ENCODE measurements at places on chromosomes 3 and 15.

GRCh38 chr3:143884861-143885260 lies 36.6 kb upstream of the SLC9A9 start:
- no peak for DNase-seq

GRCh38 chr3:55923207-55923606 lies 436.1 kb upstream of the WNT5A start:
- DNase-seq, result no peak

DNA sequence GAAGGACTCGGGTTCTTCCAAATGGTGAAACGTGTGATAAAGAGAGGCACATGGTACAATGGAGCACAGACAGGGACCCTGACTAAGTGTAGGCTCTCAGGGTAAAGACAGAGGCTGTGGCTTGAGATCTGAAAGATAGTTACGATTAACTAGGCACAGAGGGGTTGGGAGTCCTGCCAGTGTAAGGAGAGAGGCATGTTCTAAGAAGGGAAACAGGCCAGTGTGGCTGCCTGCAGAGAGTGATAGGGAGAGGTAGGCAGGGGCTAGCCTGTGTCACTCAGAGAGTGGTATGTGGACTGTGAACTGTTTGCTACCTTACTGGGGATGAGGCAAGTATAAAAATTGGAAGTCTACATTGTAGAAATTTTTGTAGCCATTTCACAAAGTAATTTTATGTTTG lies 109.5 kb downstream of the PEX5L start:
- DNase-seq, result no peak

DNA sequence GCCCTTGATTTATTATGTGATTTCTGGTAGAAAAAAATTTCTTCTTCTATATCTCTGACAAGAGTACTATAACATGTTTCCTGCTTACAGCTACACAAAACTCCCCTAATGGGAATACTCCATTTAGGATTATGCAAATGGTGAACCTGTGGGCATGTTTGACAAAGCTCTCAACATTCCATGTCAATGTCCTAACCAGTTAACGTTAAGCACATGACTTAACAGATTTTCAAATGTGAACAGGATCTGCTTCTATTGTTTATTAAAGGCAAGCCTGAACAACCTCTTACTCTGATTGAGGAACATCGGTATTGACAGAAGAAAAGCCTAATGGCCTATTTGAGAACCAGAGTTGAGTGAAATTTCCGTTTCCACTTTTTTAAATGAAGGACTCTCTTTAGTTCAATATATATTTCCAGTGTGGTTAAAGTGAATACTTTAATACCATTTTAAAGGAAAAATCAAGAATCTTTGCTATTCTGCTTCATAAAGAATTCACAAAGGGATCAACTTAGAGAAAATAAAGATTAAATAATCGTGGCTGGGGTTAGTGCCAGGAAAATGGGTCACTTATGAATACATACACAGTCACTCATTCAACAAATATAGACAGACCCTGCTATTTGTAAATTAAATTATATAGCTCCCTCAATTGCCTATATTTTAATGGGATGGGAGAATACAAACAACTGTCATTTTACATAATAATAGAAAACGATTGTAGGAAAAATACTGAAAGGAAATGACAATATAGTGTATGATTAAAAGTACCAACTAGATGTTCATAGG lies 300.3 kb upstream of the CBLB start:
- DNase-seq, result no peak

- no peak for DNase-seq
Measured at GRCh38 chr3:134419960-134420321, 45.7 kb upstream of the AMOTL2 start.

DNA sequence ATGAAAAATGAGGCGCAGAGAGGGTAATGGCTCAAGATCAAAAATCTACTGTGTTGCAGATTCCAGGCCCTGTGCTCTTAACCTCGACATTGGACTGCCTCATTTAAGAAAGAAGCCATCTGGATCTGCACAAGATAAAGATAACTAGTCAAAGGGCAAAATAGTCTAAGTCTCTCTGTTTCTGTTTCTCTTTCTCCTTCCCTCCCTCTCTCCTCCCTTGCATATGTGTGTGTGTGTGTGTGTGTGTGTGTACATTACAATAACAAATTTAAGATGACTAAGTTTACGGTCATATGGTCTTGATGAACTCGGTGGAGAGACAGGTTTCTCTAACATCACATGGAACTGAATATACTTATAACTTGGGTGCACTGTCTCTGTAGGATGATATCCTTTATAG lies 69.2 kb downstream of the MEIS2 start:
- DNase-seq, result no peak

DNA sequence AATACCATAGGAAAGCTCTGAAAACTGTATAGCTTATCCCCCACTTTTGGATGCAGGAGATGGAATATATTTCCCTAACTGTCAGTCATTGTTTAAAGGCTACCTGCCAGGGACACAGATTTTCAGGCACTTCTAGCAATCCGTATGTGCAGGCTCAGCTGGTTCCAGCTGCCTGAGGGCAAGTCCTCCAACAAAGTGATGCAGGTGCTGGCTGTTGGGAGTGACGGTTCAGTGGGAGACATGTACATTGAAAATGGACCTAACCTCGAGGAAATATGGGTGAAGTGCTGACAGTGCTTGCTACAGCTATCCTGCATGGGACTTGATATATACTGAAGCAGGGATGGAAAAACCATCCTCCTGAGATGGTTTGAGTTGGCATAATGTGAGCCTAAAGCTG lies 153.1 kb upstream of the GAP43 start:
- no peak for DNase-seq

GRCh38 chr3:57079474-57079831 lies 19.0 kb downstream of the SPATA12 start:
- no peak for DNase-seq

DNA sequence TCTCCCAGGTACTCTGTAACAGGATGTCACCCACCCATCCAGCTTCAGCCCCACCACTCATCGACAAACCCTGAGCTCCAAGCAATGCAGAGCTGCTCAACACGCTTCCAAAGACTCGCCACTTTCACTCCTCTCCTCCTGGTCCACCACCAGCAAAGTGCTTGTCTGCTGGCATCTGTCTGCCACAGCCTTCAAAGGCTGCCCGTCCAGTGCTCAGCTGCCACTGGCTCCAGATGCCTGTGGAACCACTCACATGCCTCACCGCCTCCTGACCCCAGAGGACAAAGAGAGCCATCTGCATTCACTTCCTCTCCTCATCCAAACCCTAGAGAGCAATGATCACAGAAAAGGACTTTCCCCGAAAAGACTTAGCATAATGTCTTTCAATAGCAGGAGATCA lies 109.5 kb upstream of the OCA2 start:
- no peak for DNase-seq

GRCh38 chr15:31344823-31345605 lies 18.4 kb downstream of the KLF13 start:
- no peak for DNase-seq

DNA sequence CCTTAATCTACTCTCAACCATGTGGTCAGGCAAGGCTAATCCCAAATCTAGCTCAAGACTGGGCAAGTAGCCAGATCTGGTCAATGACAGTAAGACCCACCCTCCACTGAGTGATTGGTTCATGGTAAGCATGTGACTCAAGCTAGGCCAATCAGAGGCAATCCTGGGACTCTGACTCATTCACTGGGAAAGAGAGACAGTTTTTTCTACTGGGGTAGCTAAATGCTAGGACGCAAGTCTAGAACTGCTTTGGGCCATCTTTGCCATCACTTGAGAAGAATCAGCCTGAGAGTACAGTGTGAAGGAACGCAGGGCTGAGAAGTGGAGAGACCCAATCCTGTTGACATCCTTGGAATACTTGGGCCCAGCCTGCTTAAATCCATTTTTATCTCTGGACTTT lies 9.4 kb upstream of the RAD18 start:
- no peak for DNase-seq

GRCh38 chr15:82105451-82106215 lies 59.8 kb upstream of the MEX3B start:
- peak; percentile 35 for DNase-seq

GRCh38 chr15:92545996-92546395 lies 109.6 kb downstream of the FAM174B start:
- DNase-seq, result no peak

- DNase-seq, result no peak
Measured at GRCh38 chr3:31758322-31758965, 222.6 kb downstream of the OSBPL10 start.

GRCh38 chr3:14455571-14456317 lies 53.3 kb downstream of the SLC6A6 start:
- DNase-seq, result no peak

GRCh38 chr3:128367221-128367620 lies 99.5 kb downstream of the DNAJB8 start:
- no peak for DNase-seq

DNA sequence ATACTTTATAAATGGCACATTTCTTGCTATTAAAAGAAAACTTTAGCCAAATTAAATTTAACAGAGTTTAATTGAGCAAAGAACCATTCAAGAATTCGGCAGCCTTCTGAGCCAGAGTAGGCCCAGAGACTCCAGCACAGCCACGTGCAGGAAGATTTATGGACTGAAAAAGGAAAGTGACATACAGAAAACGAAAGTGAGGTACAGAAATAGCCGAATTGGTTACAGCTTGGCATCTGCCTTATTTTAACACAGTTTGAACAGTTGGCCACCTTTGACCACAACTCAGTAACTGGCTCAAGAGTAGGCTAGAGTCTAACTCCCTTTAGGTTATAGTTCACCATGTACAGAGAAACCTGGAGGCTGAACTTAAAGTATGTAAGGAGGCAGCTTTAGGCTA lies 17.6 kb downstream of the CFAP44 start:
- DNase-seq, result no peak

- DNase-seq, result no peak
Measured at GRCh38 chr15:87570206-87570605, 686.3 kb downstream of the NTRK3 start.

GRCh38 chr3:18740631-18741583 lies 315.8 kb upstream of the SATB1 start:
- DNase-seq, result no peak

- DNase-seq, result no peak
Measured at GRCh38 chr3:127373441-127374085, 85.7 kb upstream of the PRR20G start.

DNA sequence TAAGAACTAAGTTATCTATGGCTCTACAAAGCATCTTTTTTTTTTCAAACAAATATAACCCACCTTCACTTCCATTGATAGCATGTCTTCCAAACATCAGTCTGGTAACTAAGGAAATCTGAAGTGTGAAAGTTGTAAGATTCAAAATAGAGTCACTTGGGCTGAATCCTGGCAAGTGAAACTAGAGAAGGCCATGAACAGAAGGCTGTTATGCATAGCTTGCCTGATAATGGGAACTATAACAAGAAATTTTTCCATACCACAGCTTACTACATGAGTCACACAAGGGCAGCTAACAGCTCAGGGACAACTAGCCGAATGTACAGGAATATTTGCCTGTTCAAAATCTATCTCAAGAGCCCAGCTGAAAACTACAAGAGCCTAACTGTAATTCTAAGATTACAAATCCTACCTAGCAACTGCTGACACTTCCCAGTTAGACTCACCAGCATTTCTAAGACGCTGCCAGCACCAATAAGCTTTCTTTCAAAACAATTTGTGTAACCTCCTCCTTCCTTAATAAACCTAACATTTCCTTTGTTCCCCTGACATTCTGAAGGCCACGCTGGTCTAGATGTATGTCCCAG lies 1066.5 kb downstream of the PLOD2 start:
- no peak for DNase-seq

- DNase-seq, result no peak
Measured at GRCh38 chr3:126835472-126836219, 131.6 kb downstream of the CHCHD6 start.

GRCh38 chr15:90062023-90062442 lies 40.2 kb downstream of the IDH2 start:
- peak; percentile 81 for DNase-seq

DNA sequence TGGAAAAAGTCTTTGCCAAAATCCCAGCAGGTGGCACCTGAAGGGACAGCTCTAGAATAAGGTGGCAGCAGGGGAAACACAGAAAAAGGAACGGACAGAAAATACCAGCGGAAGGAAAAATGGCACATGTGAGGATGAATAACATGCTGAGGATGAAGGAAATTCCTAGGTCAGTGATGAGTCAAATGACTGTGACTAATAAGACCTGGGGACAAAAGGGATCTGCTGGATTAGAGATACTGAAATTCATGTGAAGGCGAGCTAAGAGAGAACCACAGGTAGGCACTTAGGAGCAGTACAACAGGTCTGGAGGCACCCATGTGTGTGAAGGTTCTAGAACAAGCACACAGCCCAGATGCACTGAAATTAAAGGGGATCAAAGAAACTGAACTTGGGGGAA lies 482.5 kb downstream of the FOXP1 start:
- DNase-seq, result no peak

DNA sequence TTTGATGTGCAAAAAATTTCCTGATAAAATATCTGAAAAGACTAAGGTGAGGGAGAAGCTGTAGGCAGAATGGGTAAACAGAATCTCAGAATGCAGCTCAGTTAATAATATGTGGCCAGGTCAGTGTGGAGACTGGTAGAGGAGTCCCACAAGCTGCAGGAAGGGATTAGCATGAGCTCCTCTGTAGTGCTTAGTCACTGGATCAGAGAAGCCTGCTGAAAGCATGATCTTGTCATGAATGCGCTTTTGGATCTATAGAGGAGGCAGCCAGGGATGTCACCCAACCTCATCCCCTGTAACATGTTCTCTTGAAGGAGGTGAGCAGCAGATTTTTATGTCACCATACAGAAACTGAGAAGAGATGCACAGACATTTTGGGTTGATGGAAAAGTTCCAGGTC lies 1035.3 kb upstream of the GBE1 start:
- no peak for DNase-seq

- no peak for DNase-seq
Measured at GRCh38 chr15:59002418-59002859, 15.0 kb downstream of the RNF111 start.

- no peak for DNase-seq
Measured at GRCh38 chr3:69088063-69088462, 3.3 kb downstream of the ARL6IP5 start.

- no peak for DNase-seq
Measured at GRCh38 chr15:74548241-74548640, 7.2 kb downstream of the ARID3B start.

- no peak for DNase-seq
Measured at GRCh38 chr3:184993394-184993793, 159.5 kb downstream of the C3orf70 start.

DNA sequence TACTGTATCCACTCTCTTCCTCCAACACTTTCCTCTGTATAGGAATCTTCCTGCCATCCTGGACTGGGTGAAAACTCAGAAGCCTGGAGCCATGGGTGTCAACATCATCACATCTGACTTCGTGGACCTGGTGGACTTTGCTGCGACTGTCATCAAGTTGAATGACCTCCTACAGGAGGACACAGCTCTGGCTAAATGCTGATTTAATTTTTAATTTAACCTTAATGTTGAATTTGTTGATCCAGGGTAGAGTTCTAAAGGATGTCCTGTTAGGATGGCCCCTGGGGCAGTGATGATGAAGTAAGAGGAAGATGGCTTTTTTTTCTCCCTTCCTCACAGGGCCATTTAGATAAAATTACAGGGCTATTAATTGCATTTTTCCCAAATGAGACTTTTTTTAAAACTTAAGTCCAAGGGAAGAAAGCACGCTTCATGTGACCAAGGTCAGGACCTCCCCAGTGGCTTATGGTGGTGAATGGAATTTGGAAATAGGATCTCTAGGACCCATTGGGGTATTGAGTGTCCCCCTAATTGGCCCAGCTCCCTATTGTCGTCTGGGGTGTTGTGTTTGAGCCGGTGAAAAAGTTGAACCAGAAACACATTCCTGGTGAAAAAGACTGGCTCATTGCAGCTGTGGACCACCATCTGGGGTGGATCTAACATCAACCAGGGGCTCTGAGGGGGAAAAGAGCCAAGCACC lies 125.7 kb upstream of the ZBED2 start:
- DNase-seq, result no peak

GRCh38 chr3:109804697-109805096 lies 467.4 kb upstream of the DPPA4 start:
- no peak for DNase-seq

- DNase-seq, result no peak
Measured at GRCh38 chr3:189586941-189587663, 44.1 kb upstream of the TP63 start.

All from WTC11 (cell line).